T-helper 17 cell (primary cell): ENCODE measurements at places on chromosomes 1 and 21. TPM values are rescaled to one million over a fixed set of nuclear protein-coding genes. Genes with fewer than 3 reads are reported as not detected.

ALDH9A1 gene
- 33.9 TPM for total RNA-seq

FCRLB gene
- total RNA-seq, result 0.60 TPM

SPATA6 gene
- total RNA-seq, result 3.0 TPM

CCDC30 gene
- total RNA-seq, result 2.9 TPM

FMO4 gene
- total RNA-seq, result 1.5 TPM

EPS15 gene
- total RNA-seq, result 98.8 TPM

OLFML2B gene
- total RNA-seq, result not detected

ATP8B2 gene
- total RNA-seq, result 192 TPM

SIM2 gene
- not detected for total RNA-seq

VHLL gene
- total RNA-seq, result not detected

BRDT gene
- not detected for total RNA-seq

DNM3 gene
- total RNA-seq, result 22.5 TPM

STYXL2 gene
- not detected for total RNA-seq

CYP4A22 gene
- not detected for total RNA-seq

LRRC53 gene
- total RNA-seq, result not detected

LRIF1 gene
- total RNA-seq, result 4.5 TPM

VCAM1 gene
- total RNA-seq, result not detected

C1orf56 gene
- total RNA-seq, result 0.52 TPM

TNFRSF14 gene
- total RNA-seq, result 179 TPM

CFAP45 gene
- total RNA-seq, result 4.6 TPM

SLFNL1 gene
- total RNA-seq, result 0.22 TPM

EPHA10 gene
- total RNA-seq, result 0.34 TPM

TCHH gene
- total RNA-seq, result not detected

ANGPTL1 gene
- total RNA-seq, result not detected

HPCAL4 gene
- total RNA-seq, result 30.3 TPM

CCDC181 gene
- total RNA-seq, result not detected

KLF17 gene
- not detected for total RNA-seq

KLHDC9 gene
- total RNA-seq, result 0.57 TPM

CAMK1G gene
- not detected for total RNA-seq

TMEM54 gene
- total RNA-seq, result not detected

CR1 gene
- 28.3 TPM for total RNA-seq

PRDX6 gene
- total RNA-seq, result 66.4 TPM

ELF3 gene
- 1.6 TPM for total RNA-seq

PAPPA2 gene
- 0.17 TPM for total RNA-seq

CHIT1 gene
- 0.13 TPM for total RNA-seq

ROR1 gene
- total RNA-seq, result not detected

SPRR2F gene
- not detected for total RNA-seq

RHEX gene
- total RNA-seq, result 0.50 TPM

GJA5 gene
- total RNA-seq, result not detected

FCAMR gene
- not detected for total RNA-seq

CREG1 gene
- total RNA-seq, result 7.3 TPM

LCE1D gene
- total RNA-seq, result not detected

C1orf226 gene
- total RNA-seq, result not detected

NECTIN4 gene
- not detected for total RNA-seq

BCAN gene
- not detected for total RNA-seq

NPR1 gene
- total RNA-seq, result not detected

AKR7A2 gene
- total RNA-seq, result 17.3 TPM

SPRR5 gene
- not detected for total RNA-seq

SH3D21 gene
- total RNA-seq, result 1.4 TPM

SPRR4 gene
- not detected for total RNA-seq
